Liver (tissue), 10 donors: ENCODE measurements at places on chromosomes 4 and X.

- DNase-seq: no peak
Observed at GRCh38 chr4:40289366-40290188, 45.6 kb upstream of the CHRNA9 start.

DNA sequence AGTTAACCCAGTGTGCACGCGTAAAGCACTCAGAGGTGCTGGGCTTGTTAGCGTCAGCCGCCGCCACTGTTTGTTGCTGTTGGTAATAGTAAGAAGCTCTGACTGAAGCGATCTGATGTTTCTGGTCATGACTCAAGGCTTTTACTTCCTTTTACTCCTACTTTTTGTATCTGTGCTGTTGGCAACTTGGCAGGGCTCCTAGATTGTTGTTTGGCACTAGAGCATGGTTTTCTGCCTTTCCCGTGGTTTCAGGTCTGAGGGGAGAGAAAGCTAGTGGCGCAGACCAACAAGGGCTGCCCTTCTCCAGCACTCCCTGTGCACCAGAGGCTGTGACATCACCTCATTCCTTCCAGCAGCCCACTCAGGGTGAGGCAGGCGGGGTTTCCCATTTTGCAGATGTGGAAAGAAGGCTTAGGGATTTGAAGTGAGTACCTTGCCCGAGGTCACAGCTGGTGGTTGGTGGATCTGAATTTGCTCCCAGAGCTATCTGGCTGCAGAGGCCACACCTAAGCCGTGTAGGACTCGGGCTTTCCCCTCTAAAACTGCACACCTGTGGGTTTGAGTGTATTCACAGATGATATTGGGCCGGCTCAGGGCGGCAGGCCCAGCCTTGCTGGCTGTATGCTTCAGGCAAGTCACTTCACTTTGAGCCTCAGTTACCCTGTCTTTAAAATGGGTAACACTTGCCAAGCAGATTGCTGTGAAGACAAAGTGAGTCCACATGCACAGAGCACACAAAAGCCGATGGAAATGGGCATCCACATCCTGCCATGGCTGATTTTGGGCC is 51.2 kb upstream of the TADA2B start:
- no peak for DNase-seq

DNA sequence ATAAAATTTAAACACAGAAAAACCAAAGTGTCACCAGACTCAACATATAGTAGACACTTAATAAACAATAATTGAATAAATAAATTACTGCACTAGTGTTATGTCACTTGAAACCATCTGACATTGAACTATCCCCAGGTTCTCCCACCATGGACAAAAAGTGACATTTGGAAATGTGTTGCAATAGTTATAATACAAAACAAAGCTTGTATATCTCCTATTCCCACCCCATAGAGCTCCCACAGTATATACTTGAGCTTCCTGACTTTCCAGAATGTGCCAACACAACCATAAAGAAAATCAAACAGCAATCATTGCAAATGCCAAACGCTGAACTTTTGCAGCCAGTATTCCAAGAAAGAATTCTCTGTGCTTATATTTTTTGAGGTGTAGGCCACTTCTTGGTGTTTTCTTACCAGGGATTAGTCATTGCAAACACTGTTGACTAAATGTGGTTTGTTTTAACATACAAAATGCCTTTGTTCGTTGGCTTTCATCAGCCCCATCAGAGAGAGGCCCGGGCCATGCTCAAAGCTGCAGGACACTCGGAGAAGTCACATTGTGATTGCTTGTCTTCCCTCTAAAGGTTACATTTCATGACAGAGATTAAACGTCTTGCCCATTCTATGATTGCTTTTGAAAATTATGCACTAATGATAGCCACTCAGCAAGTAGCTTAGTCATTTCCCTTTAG is 33.8 kb downstream of the PPARGC1A start:
- DNase-seq: no peak

GRCh38 chrX:1416327-1416784 is 24.4 kb upstream of the SLC25A6 start:
- no peak for DNase-seq

DNA sequence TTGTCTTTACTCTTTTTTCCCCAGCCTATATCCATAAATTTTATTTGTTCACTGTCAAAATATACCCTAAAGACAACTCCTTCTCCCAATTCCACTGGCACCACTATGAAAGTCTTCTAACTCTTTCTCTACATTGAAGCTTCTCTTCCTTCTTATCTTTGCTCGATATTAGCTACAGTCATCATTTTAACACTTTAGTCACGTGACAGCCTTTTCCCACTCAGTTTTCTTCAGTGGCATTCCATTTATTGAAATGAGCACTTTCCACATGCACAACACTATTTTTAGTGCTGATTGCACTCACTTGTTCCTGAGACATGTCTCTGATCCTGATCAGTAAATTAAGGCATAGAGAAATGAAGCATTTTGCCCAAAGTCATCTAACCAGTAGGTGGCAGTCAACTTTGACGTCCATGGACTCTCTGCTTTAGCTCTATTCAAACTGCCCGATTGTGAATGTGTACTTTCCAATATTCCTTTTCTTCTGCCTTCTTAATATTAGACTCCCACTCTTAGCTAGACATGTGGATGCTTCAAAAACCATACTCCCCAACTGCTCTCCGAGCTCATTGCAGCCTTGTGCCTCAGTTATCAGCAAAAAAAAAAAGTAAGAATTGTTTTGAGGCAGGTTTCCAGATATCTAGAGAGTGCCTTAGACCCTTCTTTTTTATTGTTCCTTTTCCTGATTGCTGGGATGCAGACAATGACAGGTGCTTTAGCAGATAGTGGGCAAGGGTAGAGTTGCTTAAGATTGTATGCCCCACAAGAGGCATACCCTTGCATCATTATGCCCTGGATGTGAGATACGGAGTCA is 394.4 kb upstream of the ADGRL3 start:
- DNase-seq: no peak

DNA sequence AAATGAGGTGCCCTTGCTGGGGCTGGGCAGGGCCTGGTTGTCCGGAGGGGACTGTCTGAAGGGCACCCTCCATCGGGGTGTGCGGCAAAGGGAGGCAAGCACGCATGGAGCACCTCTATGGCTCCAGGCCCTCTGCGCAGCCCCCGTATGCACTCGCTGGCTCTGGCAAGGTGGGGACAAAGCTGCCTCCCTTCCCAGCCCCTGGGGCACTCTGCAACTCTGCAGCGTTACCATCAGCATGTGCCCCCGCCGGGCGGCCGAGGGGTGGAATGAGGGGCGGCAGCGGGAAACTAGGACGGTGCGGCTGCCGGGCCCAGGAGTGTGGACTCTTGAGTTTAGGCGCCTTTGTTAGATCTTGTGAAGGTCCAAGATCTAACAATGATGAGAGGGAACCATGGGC is 26.4 kb downstream of the TRMT44 start:
- no peak for DNase-seq

- no peak for DNase-seq
Observed at GRCh38 chr4:36326476-36327029, 45.1 kb downstream of the DTHD1 start.

DNA sequence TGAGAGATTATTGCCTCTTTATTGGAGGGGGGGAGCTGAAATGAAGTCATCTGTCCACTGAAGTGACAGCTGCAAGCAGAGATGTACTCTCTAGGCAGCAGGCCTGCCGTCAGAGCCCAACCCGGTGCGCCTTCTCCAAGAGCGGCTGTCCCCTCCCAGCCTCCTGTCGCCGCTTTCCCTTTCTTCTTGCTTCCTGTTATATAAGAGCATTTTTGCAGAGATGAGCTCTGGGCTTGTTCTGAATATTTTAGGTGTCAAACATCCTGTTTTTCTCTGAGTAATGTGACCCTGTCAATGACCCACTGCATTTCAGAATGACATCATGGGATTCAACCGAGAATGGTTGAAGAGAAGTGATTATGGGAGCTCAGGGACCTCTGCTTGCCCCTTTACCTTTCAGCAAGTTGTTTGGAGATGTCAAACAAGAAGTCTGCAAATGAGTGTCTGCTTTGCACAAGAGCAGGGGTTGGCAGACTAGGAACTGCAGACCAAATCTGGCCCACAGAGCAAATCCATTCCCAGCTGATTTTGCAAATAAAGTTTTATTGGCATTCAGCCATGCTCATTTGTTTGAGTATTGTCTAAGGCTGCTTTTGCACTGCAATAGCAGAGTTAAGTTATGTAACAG is 79.9 kb downstream of the SLC9A6 start:
- no peak for DNase-seq
